Right renal pelvis (tissue), 4 donors: ENCODE measurements at places on chromosomes 7 and 10. TPM values are rescaled to one million over a fixed set of nuclear protein-coding genes. Genes with fewer than 3 reads are reported as not detected.

DNA sequence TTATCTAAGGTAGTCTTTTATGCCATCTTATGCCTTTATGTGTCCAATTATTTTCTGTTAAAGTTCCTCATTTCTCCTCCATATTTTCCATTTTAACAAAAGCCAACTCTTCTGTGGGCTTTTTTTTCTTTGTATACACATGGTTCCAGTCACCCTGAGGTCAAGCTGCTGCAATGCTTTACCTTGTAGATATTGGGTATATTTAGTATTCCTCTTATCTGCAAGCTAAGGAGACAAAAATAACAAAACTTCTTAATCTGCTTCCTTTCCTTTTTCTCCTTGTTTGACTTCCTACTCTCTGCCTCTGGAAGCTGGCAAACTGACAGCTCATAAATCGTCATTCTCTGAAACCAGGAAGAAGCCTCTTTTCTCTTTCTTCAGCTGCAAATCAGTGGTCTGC is 885.0 kb upstream of the LRRN3 start:
- no peak for DNase-seq

The ARHGEF35 gene
- 24.4 TPM for polyA plus RNA-seq

The LEP gene
- polyA plus RNA-seq: 0.12 TPM

The SEC61A2 gene
- polyA plus RNA-seq: 17.2 TPM
